NCI-H748 treated with DMSO at 0.1 percent for 48 hours (cell line): ENCODE measurements at places on chromosomes 1 and 21.

DNA sequence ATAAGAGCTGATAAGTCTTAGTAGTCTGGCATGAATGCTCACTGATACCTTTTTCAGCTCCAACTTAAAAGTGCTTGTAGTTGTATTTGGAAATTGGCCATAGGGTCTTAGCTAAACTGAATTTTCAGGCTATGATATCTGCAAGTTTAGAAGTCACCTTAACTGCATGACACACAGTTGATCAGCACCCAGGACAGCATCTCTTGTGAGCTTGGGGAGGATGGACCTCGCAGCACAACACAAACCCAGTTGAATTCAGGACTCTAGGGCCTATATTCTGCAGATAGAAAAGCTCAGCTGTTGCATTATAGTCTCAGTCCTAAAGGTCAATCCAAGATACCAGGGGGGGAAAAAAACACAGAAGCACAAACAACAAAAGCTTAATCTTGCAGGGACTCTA lies 394.3 kb downstream of the KCNH1 start:
- DNase-seq = no peak

DNA sequence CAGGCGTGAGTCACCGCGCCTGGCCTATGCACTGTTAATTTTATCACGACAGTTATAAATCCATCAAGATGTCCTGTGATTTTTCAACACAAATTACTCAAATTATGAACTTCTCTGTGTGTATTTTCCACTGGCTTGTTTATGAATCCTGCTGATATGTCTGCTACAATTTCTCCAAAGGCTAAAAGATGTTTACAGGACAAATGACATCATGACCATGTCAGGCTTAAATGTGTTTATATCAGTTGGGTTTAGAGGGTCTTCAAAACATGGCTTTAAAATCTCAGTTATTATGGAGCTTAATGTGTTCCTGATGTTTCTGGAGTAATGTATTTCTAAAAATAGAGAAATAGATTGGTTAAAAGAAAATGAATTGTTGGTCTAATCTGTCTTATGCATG lies 44.0 kb upstream of the ERG start:
- no peak for DNase-seq

DNA sequence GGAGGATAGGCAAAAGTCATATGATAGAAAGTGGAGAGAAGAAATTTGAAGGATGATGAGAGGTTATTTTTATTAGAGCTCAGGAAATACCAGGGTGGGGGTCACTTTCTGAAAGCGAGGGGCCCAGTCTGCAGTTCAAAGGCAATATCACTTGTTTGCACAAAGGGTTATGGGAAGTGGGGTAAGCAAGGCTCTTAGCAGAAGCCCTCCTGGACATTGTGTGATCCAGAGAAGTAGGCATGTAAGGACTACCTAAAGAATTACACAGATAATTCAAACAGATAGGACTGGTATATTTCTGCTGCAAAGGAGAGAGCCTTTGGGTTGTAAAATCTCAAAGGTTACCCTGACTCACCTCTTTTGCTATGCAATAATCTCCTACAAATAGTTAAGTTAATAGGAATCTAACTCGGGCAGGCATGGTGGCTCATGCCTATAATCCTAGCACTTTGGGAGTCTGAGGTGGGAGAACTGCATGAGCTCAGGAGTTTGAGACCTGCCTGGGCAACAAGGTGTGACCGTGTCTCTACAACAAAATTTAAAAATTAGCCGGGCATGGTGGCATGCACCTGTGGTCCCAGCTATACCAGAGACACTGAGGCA lies 25.2 kb upstream of the PRRC2C start:
- no peak for DNase-seq

DNA sequence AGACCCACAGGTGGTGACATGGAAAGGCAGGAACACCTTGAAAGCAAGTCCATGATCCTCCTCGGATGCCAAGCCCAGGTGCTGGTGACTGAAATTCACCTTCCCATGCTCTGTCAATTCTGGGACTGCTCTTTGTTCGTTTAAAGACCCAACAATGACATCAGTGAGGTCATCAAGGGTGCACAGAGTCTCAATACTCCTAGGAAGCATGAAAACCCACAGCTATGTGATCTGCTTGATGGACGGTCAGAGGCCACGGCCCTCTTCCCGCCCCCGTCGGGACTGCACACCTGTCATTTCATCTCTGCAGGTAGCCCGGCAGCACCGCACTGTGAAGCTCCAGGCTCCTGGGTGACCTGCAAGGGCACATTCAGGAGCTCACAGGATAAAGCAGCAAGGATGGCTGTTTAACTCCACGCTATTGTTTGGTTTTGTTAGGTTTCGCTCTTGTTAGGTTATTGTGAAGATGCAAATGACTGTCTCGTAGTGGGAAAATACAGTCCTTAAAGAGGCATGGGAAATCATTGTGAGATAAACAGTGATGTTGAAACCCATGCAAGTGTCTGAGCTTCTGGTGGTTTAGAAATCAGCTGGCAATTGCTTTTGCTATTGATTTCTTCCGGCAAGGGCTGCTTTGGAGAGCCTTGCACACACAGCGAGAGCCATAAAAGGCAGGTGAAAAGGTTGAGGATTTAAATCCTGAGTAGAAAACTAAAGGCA lies 124.8 kb upstream of the AJAP1 start:
- no peak for DNase-seq

DNA sequence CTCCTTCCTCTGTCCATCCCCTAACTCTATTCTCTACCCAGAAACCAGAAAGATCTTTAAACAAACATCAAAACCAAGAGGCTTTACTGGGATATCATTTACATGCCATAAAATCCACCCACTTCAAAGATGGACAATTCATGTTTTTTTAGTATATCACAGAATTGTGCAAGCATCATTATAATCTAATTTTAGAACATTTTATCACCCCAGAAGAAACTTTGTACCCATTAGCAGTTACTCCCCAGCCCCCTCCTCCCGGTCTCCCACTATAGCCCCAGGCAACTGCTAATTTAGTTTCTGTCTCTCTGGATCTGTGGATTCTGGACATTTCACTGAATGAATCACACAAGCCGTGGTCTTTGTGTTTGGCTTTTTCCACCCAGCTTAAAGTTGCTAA lies 4.8 kb upstream of the SELENON start:
- no peak for DNase-seq

DNA sequence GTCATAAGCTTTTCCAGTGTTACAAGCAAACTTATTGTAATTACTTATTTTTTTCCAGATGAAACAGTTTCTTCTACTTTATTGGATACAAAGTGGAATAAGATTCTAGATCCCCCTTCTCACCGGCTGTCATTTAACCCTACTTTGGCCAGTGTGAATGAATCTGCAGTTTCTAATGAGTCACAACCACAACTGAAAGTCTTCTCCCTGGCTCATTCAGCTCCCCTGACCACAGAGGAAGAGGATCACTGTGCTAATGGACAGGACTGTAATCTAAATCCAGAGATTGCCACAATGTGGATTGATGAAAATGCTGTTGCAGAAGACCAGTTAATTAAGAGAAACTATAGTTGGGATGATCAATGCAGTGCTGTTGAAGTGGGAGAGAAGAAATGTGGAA lies 95.5 kb downstream of the ZFYVE9 start:
- no peak for DNase-seq

DNA sequence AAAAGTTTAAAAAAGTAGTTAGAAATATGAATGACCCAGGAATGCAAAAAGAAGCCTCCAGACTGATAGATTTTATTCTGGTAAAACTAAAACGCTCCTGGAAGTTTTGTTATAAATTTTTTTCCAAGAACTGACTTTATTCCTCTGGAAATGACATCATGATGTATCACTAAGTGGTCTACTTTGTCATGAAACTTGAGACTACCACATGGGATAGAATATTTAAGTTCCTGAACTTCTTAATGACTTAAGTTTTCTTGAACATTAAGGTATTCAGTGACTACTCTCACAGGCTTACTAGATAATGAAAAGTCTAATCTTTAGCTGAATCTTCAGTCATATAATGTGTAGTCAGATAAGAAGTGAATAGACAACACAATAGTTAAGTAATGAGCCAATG lies 842.2 kb downstream of the USP25 start:
- no peak for DNase-seq

- no peak for DNase-seq
These were observed 40.7 kb downstream of the RPS6KA1 start for GRCh38 chr1:26570287-26570686.

- no peak for DNase-seq
These were observed 12.1 kb downstream of the ICMT start for GRCh38 chr1:6223617-6224016.

DNA sequence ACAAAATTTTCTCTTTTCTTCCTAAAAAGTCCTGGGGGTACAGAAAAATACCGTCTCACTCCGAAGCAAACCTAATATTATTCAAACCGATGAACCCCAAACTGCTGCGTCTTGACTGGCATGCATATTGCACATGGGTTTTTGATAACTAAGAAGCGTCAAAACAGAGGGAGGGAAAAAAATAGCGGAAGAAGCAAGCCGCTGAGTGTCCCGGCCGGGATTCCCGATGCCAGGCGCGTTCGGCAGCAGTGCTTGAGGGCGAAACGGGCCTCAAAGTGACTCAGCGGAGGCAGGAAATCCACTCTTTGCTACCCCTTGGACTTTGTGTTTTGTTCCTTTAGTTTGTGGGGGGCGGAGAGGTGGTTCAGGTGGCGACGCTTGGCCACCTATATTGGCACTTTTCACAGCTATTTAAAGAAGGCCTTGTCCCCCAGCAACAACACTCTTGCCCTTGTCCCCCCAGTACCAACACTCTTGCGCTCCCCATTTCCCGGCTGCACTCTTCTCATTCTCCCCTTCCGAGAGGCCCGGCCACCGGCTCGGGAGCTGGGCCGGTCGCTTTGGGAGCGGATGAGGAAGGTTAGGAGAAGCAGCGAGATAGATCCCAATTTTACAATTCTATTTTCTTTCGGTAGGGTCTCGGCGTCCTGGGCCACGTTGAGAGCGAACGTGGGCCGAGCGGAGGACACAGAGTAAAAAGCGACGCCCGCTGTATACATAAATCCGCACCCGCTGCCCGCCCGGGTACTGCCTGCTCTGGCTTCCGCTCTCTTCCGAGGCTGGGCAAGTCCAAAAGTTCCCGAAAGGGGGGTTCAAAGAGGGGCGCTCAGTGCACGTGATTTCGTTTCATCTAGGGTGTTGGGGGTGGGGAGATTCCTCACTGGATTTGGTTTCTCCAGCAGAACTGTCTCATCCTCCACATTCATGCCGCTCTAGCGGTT lies 2.5 kb downstream of the LMX1A start:
- DNase-seq = no peak

- no peak for DNase-seq
These were observed 475 bp upstream of the TDRD10 start for GRCh38 chr1:154501423-154502065.

DNA sequence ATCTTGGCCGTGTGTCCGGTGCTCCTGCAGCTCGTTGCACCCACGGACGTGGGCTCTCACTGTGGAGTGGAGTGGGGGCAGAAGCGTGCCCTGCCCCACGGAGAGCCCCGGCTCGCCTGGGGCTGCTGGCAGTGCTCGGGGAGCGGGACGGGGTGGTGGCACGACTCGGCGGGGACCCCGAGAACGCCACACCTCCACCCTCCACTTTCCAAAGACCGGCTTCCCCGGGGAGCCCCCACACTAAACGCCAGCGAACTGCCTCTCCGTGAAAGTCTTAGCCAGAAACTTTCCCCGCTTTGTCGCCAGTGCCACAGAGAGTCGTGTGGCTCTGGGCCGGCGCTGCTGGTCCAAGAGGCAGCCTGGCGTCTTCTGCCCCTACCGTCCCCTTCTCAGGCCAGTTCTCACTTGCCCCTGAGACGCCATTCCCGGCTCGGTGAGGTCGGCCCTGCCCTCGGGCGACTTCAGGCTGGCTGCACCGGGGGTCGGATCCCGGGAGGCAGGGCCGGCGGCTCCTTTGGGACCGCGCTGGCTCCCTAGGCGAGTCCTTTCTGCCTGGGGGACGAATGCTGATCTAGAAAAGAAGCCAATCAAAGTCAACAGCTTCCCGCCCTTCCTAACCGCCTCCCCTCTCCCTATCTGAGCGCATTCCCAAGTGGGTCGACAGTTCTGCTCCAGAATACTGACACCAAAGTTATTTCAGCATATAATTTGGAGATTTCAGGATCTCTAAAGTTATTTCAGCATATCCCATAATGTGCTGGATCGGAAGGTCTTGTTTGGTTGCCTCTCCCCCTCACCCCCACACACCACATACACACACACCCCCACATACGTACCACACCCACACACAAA lies 2.6 kb upstream of the SAMD13 start:
- no peak for DNase-seq

GRCh38 chr21:26124421-26124833 lies 46.1 kb downstream of the APP start:
- peak; percentile 31 for DNase-seq

- DNase-seq = no peak
These were observed 63.2 kb downstream of the RERE start for GRCh38 chr1:8754247-8754650.

GRCh38 chr1:193438771-193439170 lies 252.4 kb upstream of the B3GALT2 start:
- DNase-seq = no peak
